ENCODE measurements at places on chromosomes 11 and 22.

DNA sequence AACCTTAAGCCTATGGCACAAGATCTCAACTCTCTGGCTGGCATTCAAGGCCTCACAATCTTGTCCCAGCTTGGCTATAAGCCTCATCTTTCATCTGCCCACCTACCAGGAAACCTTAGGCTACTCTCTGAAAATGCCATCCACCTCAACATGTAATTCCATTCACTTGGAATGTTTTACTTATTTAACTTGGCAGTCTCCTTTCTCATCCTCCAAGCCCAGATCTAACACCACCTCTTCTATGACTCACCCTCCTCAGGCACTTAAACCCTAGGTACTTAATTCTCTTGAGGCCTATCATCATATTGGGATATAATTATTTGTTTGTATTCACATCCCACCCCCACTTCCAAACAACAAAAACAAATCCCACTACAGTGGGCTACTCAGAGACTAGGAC lies 15.0 kb downstream of the POGLUT3 start:
- DNase-seq = no peak

- no peak for DNase-seq
Observed at GRCh38 chr11:134170919-134171281, 52.9 kb downstream of the NCAPD3 start.

DNA sequence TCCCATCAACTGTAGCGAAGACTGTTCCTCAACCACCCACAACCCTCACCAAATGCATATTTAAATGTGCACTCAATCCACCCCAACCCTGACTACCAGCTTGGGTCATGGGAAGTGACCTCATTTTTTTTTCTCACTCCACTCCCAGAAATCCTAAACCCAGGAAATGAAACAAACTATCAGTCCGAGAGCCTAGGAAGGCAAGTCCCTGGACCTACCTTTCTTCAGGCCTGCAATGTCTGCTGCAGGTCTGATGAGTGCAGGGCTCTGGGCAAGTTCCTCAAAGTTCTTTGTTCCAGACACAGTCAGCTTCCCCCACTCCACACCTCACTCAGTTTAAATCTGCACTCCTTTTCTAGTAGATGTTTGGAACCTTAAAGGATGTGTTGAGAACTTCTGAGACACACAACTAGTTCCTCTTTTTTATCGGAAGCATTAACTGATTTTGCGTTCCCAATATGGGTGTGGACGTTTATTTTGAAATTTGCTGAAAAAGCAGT lies at the start of gene MS4A4E:
TSS of gene MS4A4E (minus strand) at position 398 of the 500 bp plus-strand sequence. CDS start 13,082 bp downstream, outside the sequence.
- no peak for DNase-seq

GRCh38 chr11:69609351-69609750 lies 31.6 kb upstream of the CCND1 start:
- no peak for DNase-seq

- DNase-seq = no peak
Observed at GRCh38 chr11:80473562-80473961, 1032.7 kb upstream of the TENM4 start.

DNA sequence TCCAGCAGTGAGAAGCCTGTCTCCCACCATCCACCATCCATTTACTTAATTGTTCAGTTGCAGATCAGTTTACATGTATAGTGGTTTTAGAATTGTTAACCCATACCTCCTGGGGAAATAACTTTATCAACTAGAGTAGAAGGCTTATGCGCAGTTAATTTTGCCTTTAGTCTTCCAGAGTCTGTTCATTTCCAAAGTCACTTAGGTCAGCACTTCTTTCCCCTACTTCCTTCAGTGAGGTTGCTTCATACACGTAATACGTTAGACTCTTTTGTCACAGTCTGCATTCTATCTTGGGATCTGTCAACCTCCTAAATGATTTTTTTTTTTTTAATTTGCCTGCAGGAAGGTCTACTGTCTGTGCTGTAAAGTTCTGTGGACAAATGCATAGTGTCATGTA lies 495.6 kb upstream of the ISX start:
- no peak for DNase-seq

DNA sequence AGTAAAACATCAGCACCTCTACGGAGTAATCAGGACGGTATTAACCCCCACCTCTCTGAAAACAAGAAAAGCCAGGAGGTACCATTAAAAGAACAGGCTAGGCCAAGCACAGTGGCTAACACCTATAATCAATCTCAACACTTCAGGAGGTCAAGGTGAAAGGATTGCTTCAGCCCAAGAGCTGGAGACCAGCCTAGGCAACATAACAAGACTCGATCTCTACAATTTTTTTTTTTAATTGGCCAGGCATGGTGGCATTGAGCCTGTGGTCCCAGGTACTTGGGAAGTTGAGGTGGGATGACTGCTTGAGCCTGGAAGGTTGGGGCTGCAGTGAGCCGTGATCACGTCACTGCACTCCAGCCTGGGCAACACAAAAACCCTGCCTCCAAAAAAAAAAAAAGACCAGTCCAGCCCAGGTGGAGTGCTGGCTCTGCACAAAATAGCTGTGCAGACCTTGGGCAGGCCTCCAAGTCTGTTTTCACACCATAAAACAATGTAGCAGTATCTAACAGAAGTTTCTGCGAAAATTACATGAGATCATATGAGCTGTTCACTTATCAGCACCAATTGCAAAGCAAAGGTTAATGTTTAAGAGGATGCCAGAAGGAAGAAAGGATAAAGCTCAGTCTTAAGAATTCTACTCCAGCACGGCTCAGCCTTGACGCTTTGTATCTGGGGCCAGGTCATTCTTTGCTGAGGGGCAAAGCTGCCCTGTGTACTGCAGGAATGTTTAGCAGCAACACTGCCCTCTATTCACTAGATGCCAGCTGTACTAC lies 14.8 kb downstream of the CHKA start:
- peak; percentile 90 for DNase-seq

DNA sequence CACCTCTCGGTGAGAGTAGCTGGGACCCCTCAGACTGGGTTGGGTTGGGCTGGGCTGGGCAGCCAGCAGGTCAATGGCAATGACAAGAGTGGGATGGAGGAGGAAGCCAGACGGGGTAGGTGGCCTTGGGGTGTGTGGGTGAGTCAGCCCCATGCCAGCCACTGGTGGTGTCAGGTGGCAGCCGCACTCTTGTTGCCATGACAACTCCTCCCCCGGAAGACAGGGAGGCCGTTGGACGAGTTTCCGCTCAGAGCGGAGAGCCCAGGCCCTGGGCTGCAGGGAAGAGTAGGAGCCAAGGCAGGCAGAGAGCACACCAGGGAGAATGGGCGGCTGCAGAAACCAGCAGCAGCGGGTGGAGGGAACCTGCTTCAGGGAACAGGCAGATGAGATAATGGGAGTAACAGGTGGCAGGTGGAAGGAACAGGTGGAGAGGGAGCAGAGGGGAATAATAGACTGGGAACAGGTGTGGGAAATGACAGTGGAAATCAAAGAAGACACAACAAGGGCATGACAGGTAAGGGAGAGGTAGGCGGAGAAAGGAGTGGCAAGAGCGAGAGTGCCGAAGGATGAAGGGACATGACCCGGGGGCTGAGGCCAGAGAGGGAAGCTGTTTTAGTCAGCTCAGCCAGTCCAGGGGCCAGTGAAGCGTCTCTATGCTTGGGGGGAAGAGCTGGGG lies 8.7 kb downstream of the SPTBN2 start:
- DNase-seq = peak; percentile 73

GRCh38 chr22:45493286-45493771 lies 9.4 kb upstream of the FBLN1 start:
- no peak for DNase-seq

DNA sequence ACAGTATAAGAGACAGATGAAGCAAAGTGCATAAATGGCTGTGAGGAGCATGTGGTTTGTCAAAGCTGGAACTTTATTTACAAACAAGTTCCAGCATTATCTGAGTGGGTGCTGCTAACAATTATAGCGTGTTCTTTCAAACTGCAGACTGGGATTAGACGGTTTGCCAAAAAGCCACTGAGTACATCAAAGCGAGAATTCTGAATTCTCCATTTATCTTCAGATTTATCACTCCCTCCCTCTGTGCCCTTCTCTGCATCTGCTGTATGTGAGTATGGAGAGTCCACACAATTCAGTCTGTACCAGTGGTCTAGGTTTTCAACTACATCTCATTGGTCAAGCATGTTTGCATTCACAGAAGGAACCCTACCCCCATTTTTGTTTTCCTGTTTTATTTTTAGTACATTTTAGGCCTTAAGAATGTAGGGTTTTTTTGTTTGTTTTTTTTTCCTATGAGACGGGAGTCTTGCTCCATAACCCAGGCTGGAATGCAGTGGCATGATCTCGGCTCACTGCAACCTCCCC lies 18.1 kb upstream of the INCENP start:
- DNase-seq = no peak

- no peak for DNase-seq
Observed at GRCh38 chr22:34993548-34993947, 72.4 kb upstream of the ISX start.

DNA sequence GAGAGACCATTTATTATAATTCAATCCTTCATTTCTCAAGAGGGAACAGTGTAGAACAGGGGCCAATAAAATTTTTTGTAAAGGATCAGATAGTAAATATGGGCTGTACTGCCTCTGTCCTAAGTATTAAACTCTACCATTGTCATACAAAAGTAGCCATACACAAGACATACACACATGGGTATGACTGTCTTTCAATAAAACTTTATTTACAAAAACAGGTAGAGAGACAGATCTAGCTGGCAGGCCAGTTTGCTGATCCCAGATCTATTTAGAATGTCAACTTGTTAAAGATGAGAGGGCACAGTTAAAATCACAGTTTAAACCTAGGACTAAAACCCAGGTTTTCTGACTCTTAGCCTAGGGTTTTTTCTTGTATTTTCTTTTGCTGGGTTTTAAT lies 16.7 kb downstream of the TRAF6 start:
- no peak for DNase-seq

GRCh38 chr11:72232260-72233055 lies 7.9 kb downstream of the INPPL1 start:
- DNase-seq = no peak

DNA sequence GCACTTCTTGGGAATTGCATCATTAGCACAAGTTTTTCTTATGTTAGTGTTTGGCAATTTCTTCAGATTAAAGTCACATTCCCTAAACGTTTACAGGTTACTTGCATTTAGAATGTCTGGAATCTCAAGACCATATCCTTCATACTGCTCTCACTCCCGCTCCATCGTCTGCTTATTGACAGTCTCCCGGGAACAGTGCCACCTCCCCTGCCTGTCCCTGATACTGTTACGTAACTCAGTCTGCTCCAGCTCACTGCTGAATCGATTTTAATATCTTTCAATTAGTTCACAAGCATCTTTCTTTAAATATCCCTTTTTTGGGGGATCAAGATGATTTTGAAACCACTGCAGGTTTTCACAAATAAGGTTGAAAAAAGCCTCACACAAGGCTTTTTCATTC lies 48.2 kb downstream of the GLYATL2 start:
- DNase-seq = no peak

GRCh38 chr11:110026858-110027626 lies 66.2 kb upstream of the ZC3H12C start:
- DNase-seq = no peak

DNA sequence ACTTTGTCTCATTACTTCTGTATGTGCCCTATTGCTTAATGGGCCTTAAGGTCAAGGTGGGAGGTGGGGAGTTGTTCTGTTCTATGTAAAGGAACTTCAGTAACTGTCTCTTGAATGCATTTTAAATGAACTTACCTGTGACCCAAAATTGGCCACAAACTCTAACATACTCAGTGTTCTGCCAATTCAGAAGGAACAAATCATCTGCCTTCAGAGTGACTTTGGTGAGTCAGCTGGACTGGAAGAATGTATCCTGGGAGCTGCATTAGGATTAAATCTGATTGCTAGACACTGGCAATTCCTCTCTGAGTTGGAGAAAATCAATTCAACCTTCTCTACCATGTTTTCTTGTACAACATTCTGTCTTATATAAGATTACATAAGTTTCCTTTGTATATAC lies 1104.8 kb downstream of the DLG2 start:
- DNase-seq = no peak

DNA sequence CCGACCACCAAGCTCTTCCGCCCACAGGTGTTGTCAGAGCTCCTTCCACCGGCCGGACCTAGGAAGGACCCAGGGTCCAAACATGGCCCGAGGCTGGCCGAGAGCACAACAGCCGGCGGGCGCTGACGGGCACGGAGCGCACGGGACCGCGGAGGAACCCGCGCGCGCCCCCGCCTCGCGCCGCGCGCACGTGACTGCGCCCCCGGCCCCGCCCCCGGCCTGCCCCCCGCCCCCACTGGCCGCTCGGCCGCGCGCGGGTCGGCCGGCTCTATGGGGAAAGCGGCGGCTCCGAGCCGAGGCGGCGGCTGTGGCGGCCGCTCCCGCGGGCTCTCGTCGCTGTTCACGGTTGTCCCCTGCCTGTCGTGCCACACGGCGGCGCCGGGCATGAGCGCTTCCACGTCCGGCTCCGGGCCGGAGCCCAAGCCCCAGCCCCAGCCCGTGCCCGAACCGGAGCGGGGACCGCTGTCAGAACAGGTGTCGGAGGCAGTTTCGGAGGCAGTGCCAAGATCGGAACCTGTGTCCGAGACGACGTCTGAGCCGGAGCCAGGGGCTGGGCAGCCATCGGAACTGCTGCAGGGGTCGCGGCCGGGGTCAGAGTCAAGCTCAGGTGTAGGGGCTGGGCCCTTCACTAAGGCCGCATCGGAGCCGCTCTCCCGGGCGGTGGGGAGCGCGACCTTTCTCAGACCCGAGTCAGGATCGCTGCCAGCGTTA lies at the start of gene OSBP2:
TSS of gene OSBP2 (plus strand) at position 235 of the 711 bp plus-strand sequence. CDS start at position 271, 36 bp downstream.
- DNase-seq = peak; percentile 34

- DNase-seq = no peak
Observed at GRCh38 chr11:115848080-115848479, 343.9 kb upstream of the CADM1 start.

DNA sequence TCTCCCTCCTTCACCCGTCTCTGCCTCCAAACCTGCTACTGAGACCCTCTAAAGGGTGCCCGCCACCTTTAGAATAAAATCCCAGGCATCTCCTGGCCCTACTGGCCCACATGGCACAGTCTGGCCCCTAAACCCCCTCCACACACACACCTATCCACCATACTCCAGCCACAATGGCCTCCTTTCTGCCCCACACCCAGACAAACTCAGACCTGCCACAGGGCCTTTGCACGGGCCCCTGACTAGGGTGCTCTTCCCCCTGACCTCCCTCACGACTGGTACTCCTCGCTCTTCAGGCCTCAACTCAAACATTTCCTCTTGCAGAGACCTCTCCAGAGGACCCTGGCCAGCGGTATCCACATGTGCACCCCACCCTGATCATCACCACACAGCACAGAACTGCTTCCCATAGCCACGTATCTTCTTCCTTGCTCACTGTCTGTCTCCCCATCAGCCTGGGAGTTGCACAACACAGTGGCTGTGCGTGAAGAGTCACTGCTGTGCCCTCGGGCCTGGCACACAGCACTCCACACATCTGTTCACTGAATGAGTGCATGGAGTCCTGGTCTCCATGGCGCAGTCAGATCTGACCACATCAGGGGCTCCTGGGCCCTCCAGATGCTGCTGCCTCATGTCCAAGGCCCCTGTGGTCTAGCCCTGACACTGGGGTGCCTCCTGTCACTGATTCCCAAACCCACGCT lies 66.2 kb upstream of the TCF20 start:
- no peak for DNase-seq

DNA sequence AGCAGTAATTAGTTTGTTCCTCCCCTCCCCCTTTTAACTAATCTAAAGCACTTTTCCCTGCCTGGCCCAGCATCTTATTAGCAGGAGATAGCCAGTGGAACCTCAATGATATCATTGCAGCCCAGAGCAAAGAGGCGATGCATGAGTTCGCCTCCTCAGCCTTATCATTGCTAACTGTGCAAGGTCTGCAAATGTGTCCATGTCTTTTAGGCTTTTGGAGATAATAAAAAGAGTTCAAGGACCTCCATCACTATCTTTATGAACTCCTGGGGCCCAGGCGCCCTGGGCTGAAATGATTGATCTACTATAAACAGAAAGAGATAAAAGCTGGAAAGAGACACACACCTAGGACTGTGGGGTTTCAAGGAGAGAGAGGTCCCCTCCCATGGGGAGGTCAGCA lies 124.2 kb upstream of the TBCEL start:
- DNase-seq = no peak

Data from colonic mucosa (tissue), 4 donors.